ENCODE measurements at places on chromosomes 2 and 18. TPM values are rescaled to one million over a fixed set of nuclear protein-coding genes. Genes with fewer than 3 reads are reported as not detected.
A peak's percentile ranks its signal among the peaks of the same experiment; 100 is the strongest.

- DNase-seq, result no peak
Measured at GRCh38 chr2:16584824-16585540, 80.7 kb downstream of the CYRIA start.

DNA sequence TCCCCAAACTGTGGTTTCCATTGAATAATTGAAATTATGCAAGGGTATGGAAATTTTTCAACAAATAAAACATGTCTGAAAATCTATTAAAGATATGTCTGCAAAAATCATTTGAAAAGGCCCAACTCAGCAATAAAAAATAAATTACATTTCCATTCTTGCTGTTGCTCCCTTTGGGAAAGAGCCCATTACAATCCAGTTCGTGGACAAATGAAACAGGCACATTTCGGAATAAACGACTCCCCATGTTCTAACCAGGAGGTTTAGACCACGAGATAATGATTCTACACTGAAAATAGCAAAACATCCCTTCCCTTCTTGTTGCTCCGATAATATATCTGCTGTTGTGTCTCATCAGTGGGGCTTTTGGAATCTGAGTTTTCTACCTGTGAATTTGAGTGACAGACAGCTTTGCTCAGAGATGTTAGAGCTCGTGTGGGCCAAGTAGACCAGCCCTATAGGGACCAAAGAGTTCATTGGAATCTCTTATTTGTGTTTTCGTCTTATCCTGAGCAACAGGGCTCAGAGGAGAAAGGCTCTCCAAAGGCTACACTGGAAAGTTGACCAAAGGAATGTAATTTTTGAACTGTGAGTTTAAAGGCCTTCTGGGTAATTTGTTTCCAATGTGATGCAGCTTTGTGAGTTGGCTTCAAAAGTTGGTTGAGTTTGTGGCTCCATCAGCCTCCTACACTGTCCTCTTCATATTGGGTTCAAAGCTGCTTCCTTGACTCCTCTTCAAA, 119.5 kb downstream of the ACTR3 start:
- no peak for DNase-seq

Gene KLHL14
- 0.26 TPM for total RNA-seq

DNA sequence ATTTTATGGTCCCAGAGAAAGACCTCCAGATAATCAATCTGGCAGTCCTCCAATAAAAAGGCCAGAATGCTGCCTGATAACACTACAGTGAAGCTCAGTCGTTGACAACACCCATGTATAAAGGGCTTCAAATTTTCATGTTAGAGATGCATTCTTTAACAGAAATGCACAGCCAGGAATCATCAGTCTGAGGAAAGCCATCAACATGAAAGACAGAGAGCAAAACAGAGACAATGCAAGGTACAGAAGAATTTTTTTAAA, 13.8 kb downstream of the BABAM2 start:
- no peak for DNase-seq

GRCh38 chr2:182642328-182642727, 73.7 kb upstream of the DNAJC10 start:
- DNase-seq, result peak; percentile 16

Gene RAPH1
- total RNA-seq, result 51.6 TPM

- no peak for DNase-seq
Measured at GRCh38 chr18:34918856-34919255, 122.4 kb upstream of the MAPRE2 start.

- DNase-seq, result no peak
Measured at GRCh38 chr2:110718990-110719389, 13.4 kb upstream of the ACOXL start.

DNA sequence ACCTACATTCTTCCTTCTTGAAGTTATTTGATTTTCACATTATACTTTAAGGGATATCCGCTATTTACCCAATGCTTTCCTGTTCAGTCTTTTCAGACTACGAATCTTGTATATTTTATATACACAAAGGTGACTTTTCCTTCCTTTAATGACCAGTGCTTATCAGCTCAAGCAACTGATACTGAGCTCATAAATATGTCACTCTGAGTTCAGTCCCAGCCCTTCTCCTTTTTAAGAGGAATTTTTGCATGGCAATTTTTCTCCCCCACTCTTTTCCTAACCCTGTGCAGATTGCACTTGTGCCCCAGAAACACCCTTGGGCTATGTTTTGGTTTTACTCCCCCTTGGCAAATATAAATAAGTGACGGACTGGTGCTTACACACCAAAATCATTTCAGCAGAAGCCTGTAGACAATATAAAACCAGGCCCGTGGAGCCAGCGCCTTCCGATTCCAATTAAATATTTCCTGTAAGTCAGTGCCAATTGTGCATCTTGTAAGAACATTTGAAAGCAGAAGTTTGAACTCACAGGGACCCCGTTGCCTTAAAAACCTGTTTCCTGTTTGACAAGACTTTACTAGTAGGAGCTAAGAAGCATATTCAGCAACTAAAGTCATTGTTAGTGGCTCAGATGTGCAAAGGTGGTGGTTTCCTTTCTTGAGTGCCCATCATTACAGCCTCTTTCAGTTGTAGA, 66.3 kb upstream of the GATA6 start:
- no peak for DNase-seq

GRCh38 chr2:106789185-106789584, 96.8 kb downstream of the ST6GAL2 start:
- no peak for DNase-seq

DNA sequence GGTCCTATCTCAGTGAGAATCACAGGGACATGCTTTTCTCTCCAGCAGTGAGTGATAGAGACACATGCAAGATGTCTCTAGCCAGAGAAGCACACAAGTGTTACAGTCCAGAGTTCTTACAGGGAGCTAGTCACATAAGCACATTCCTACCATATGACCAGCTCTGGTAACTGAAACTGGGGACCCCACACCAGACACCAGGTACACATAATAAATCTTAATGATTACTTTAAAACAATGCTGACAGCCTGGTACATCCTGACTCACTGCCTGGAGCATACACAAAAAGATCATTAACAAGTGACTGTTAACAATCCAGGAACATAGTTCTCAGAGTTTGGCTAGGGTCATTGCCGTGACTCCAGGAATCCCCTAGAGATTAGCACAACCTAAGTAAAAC, 53.6 kb downstream of the GALNT1 start:
- DNase-seq, result no peak

- no peak for DNase-seq
Measured at GRCh38 chr2:65834771-65835475, 402.5 kb upstream of the SPRED2 start.

Gene SF3B1
- 206 TPM for total RNA-seq

DNA sequence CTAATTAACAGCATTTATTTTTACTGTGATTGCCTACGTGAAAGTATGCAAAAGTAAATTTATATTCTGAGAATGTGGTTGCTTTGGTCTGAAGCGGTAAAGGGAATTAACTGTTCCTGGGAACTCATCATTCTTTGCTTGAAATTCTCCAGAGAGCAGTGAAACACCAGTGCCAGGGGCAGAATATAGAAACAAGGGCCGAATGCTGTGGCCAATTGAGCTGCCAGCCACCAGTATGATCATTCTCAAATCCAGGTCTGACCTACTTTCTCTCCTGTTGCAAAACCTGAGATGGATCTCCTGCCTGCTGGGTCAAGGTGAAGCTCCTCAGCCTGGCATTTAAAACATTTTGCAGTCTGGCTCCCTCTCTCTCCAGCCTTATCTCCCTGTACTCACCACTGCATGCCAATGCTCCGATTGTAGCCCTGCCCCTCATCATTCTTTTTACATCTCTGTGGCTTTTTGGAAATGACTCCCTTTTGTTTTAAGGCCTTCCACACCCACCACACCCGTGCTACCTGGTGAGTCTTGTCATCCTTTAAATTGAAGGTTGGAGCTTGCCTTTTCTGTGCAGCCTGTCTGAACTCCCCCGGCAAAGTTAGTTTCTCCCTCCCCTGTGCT, 94.5 kb upstream of the TMEM178A start:
- DNase-seq, result no peak

GRCh38 chr2:152563764-152564163, 153.5 kb downstream of the PRPF40A start:
- DNase-seq, result no peak

DNA sequence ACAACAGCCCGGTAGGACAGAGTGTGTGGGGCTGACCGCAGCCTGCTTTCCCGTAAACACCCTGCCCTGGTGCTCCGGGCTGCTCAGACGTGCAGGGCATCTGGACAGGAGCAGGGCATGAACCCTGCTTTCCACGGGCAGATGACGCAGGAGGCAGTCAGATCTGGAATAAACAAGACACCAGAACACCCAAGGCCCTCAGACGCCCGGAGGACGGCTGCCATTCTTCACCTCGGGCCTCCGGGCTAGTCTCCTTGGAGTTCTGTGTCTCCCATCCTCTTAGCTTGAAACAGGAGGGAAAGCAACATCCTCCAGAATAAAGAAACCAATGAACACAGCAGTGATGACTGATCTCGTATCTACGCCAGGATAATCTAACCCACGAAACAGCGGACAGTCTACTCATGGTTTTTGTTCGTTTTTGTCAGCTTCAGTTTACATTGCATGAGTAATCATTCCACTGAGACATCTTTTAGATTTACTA, 7.3 kb downstream of the PXDN start:
- DNase-seq, result no peak

Gene POTEF
- not detected for total RNA-seq

Gene ABCA12
- 0.03 TPM for total RNA-seq

Gene RAD51AP2
- total RNA-seq, result not detected

Gene ALPP
- total RNA-seq, result not detected

DNA sequence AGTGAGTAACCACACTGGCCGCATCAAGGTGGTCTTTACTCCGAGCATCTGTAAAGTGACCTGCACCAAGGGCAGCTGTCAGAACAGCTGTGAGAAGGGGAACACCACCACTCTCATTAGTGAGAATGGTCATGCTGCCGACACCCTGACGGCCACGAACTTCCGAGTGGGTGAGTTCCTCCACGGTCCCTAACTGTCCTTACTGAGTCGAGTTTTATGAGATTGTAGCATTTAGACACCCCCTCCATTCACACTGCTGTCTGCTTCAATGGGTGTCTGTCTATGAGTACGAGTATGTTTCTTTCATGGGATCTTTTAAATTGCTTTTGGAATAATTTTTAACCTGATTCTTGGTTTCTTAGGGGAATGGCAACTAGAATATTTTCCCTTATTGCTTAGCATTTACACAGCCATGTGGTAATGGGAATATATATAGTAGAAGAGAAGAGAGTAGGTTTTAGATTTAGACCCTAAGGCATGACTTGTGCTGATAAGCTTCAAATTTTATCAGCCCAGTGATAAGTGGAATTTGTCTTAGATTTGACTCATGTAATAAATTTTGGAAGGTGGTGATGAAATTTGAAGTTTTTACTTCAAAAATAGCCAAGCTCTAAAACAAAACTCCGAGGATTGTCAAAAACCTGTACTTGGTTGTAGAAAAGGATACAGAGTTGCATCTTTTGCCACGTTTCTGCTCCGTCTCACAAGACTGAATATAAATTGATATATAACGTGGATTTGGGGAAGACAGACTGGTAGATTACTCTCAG, 188.2 kb downstream of the LTBP1 start:
- no peak for DNase-seq

- no peak for DNase-seq
Measured at GRCh38 chr18:5311301-5311989, 15.9 kb upstream of the ZBTB14 start.

DNA sequence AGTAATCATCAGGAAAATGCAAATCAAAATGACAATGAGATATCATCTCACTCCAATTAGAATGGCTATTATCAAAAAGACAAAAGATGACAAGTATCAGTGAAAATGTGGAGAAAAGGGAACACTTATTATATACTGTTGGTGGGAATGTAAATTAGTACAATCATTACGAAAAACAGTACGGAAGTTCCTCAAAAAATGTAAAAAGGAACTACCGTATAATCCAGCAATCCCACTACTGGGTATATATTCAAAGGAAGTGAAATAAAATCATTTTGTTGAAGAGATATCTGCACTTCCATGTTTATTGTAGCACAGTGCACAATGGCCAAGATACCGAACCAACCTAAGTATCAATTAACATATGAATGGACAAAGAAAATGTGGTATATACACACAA, 52.4 kb upstream of the TEX51 start:
- DNase-seq, result peak; percentile 2

- DNase-seq, result no peak
Measured at GRCh38 chr2:19900931-19901441, 797 bp downstream of the TTC32 start.

DNA sequence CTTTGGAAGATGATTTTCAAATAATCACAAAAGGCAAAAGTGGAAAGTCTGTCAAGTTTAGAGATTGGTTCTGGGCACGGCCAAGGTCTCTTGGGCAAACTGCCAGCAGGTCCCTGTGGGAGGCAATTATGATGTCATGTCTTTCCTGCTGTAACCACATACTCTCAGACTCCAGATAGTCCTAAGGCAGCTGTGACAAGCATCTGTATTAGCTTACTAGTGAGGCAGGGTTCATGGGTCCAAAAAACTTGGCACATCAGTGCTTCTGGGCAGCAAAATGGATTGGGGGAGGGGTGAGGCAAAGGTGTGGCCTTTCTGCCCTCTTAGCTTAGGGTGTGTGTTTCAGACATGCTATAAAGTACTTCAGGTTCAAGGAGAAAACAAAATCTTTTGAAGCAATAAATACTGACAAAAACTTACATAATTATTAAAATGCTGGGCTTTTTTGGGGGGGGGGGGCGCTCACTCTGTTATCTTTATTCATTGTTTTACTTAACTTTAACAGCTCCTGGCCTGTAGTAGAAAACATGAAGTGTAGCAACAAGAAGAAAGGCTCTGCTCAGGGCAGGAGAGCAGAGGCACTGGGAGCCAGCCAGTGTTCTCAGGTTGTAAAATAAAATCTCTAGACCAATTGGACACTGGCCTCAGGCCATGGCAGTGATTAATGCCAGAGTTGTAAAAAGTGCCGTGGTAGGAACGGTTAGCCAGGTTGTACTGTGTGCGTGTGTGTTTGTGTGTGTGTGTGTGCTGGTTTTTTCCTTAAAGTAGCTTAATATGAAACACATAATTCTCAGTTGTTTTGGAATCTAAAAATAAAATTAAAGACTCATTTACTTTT, 14.3 kb upstream of the TANC1 start:
- peak; percentile 86 for DNase-seq

Gene CIB4
- not detected for total RNA-seq

DNA sequence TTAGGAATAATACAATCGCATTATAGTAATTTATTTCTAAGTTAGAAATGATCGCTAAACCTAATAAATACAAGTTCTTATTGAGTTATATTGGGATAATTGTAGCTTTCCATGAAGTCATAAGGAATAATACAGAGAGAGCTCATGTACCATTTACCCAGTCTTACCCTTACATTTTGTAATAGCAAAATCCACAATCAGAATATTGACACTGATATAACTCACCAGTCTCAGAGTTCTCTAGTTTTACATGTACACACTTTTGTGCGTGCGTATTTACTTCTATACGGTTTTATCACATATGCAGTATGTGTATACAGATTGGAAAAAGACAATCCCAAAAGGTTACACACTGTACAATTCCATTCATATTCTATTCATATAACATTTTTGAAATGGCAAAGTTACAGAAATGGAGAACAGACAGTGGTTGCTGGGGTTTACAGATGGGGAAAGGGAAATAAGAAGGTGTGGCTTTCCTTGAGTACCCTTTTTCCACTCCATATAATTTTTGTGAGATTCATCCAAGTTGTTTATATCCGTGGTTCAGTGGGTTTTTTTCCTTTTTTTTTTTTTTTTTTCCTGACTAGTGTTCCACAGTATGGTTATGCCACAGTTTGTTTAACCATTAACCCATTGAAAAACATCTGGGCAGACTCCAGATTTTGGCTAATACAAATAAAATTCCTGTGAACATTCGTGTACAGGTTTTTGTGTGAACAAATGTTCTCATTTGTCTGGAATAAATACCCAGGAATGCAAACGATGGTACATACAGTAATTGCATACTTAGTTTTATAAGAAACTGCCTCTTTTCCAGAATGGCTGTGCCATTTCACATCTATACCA, 117.2 kb downstream of the HNMT start:
- no peak for DNase-seq

Gene WNT10A
- total RNA-seq, result 0.12 TPM
